ENCODE measurements at places on chromosomes 1 and 21.

GRCh38 chr21:25283720-25284119 lies 323.6 kb downstream of the MRPL39 start:
- peak; percentile 10 for DNase-seq

GRCh38 chr1:113681596-113682337 lies 77.5 kb downstream of the PHTF1 start:
- DNase-seq = no peak

GRCh38 chr1:9319789-9320519 lies 27.3 kb downstream of the SPSB1 start:
- DNase-seq = no peak

DNA sequence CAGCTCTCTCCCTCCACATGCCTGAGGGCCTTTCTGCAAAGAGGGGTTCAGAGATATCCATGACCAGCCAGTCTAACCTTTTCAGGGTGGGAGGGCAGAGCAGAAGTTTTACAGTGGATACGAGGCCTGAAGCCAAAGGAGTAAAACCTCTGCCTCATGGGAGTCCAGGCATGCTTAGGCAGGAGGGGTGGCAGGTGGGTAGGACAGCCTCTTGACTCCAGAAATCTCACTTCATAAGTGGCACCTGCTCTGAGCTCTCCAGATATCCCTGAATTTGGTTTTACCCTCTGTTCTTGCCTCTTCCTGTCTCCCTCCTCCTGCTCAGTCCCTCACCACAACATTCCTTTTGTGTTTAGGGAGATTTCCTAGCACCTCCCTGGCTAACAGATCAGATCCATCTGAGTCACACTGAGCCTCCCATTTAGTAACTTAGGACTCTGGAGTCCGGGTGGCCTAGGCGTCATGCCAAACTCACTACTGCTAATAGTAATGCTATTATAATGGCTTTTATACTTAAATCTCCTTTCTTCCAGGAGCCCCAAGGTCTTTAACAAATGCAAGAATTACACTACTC lies 201.0 kb downstream of the HS2ST1 start:
- no peak for DNase-seq

DNA sequence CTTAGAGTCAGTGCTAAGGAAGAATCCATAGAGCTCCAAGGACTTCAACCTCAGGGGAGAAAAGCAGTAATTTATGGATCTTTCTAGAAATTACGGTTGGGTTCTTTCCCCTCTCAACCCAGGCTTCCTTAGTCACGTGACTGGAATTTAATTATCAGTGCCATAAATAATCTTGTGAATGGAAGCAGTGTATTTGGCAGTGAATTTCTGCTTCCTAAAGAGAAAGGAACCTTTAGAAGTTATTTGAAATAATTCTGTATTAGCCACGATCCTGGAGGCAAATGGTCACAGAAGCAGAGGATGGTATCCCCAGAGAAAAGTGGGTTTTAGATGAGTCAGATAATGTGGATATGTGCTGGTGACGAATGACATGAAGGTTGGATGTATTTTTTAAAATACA lies 89.6 kb downstream of the NFIA start:
- no peak for DNase-seq

DNA sequence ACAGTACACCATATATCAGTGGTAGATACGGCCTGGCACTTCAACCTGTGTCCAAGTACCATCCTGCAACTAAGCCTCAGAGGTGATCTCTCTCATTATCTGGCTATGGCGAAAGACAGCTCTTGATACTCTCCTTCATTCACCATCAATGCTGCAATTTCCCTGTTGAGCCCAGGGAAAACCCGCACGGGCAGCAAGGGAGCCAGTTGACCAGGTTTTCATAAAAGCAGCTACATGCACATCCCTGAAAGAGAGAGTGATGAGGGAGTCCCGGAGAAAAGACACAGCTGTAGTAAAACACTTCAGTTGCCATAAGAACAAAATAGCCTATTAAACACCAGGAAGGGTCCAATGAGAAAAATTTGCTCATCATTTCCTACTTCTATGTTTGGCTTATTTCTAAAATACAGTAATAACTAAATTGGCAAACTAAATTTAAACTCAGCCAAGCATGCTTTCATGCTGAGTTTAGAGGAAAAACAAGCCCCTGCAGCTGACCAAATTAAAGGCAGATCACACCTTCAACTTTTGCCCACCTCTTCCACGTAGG lies 68.3 kb downstream of the CAPZB start:
- DNase-seq = no peak

- DNase-seq = no peak
Measured at GRCh38 chr1:62103846-62104245, 90.8 kb upstream of the L1TD1 start.

- DNase-seq = no peak
Measured at GRCh38 chr1:110185181-110185580, 24.9 kb upstream of the KCNC4 start.

DNA sequence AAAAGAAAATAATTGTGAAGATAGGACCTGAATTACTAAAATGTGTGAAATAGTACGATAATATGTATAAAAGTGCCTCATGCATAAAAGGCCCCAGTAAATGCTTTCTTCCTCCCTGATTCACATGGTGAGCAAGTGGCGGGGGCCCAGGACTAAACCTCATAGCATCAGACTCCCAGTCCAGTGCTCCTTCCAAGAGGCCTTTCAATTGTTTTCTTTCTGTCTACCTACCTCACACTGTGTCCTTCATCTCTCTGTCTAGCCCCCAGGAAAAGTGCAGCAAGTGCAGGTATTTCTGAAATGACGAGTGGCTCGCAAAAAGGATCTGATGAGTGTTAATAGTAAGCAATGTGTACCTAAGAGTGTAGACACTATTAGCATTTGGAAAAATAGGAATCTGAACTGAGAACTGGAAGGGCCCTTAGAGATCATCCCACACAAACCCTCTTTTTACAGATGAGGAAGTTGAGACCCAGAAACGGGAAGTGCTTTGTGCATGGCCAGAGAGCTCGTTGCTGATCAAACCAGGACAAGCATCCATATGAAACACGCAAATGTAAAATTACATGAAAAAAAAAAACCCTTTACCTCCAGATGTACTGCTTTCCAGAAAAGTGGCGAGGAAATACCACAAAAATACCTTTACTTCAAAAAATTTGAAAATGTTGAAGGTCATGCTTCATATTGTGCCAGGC lies 118.2 kb upstream of the HOOK1 start:
- DNase-seq = peak; percentile 13

DNA sequence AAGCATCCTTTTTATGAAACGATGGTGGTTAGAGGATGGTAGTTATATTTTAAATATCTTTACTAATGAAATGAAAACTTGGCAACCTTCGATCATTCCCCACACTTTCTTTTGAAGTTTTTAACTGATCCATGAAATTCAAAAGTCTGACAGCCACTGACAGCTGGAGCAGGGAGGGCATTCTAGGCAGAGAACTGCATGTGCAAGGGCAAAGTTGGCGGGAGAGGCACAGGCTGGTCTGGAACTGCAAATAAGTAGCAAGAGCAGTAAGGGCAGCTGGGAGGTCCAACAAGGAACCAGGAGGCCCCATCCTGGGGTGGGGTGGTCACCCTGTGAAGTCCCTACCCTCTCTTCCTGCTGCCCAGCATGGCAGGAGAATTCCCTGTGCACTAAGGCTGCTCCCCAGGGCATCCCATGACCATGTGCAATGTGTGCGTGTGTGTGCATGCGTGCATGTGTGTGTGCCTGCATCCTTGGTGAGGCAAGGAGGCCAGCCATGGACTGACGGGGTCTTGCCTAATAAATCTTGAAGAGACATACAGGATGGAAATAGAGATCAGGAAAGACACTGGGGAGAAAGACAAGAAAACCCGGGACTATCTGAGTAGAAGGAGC lies 33.1 kb upstream of the FOXO6 start:
- no peak for DNase-seq

GRCh38 chr1:214511639-214511998 lies 39.8 kb downstream of the PTPN14 start:
- no peak for DNase-seq

- DNase-seq = no peak
Measured at GRCh38 chr1:248900637-248901036, 5.4 kb upstream of the PGBD2 start.

GRCh38 chr1:32413507-32414185 lies 19.4 kb upstream of the BSDC1 start:
- peak; percentile 84 for DNase-seq

DNA sequence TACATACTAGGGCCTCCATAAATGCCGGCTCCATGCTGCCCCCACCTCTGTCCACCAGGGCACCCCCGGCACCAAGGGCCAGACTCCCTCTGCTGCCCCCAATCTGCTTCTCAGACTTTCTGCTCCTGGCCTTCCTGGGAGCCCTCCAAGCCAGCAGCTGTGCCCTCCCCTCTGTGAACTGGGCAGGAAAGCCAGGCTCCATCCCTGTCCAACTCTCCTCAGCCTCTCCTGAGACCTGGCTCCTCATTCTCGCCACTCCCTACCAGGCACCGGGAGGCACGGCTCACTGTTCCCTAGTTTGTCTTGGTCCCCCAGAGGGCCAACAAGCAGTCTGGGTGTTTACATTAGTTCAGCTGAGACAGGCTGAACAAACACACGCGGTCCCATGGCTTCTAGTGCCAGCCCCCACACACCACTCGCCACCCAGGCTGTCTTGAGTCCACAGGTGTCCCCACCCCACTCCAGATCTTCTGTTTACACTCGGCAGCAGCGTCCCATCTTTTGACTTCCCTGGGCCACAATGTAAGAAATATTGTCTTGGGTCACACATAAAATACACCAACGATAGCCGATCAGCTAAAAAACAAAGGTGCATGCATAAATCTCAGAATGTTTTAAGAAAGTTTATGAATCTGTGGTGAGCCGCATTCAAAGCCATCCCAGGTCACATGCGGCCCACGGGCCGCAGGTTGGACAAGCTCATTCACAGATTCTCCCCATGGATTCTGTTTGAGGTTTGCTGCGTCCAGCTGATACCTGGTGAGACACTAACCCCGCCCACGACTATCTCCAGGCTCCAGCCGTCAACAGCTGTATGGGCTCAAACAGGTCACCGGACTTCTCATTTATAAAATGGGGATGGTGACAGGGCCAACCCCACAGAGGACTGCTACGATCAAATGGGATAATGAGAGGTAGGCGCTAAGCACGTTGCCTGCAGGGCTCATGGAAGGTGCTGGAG lies 29.5 kb upstream of the ECE1 start:
- DNase-seq = no peak

DNA sequence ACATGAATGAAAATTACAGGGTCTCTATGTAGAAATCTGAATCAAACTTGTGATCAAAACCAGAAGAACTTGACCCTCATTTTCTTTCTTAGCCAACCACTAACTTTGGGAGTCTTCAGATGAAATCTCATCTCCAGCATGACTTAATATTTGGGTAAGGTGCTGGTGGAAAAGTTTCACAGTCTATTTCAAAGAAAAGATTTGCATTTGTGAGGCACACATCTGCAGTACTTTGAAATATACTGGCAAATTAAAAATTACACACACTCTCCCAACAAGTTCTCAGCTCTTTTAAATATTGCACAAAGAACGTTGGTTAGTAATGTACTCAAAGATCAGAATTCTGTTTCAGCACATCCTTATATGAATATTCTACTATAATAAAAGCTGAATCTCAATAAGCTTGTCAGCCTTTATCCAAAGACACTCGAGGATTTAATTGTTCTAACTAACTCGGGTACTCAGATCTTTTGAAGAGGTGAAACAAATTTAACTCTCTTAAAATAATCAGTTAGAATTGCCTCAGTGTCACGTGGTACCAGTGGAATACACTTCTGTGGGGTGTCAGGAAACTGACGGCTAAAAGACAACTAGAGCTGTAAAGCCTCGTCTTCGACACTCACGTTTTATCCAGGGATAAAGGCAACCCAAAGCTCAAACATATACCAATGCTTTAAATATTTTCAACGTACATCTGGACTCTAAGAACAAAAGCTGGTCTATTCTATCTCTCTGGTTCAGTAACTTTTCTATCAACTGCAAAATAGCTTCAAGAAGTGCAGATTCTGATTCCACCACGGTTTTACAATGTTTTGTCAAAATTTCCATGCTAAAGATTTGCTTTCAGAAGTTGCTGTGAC lies 19.0 kb downstream of the SAMSN1 start:
- DNase-seq = peak; percentile 44

- DNase-seq = no peak
Measured at GRCh38 chr1:34419663-34420136, 243.0 kb downstream of the C1orf94 start.

DNA sequence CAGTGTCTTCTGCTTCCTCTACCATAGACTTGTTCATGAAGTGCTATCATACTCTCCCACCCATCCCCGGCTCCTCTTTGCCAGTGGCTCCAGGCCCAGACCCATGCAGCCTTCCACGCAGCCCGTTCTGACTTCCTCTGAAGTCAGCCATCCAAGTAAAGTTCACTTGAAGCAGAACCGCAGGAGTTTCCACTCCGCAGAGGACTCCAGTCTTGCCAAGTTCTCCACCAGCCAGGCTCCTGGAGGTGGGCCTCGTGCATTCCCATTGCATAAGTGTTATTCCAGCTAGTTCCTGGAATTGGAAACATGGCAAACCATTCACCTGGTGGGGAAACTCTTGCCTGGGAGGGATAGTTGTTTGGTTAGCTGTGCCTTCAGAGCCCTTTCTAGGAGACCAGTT lies 185.1 kb downstream of the PLPP3 start:
- DNase-seq = no peak

GRCh38 chr21:42691901-42692559 lies 38.6 kb downstream of the PDE9A start:
- no peak for DNase-seq

- no peak for DNase-seq
Measured at GRCh38 chr1:61005614-61006580, 76.5 kb upstream of the NFIA start.

DNA sequence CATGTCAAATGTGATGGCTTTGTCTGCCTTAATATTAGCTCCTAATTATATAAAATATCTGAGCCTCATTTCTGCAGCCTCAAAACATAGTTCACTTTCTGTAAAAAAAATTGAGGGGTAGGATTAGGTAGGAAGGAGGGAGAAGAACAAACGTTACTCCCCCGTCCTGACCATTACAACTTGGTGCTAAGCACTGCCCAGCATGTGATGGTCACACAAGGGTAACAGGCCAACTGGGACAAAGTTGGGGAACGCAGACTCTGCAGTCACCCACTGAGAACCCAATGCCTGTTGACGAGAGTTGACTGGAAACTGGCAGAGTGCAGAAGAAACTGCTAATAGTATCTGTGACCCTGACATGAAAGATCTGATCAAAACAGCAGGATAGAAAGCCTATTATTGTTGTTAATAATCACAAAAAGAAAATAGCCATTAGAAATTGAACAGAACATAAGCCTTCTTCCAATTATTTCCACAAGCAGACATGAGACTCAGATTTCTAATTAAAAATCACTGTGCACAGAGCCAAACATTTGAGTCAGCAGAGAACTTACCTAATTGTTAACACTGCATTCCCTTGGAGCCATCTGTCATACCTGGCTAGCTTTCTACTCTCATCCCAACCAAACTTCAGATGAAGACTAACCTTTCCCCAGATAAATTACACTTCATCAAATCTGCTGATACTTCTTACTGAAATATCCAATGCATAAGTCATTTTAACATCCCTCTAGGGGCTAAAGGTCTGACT lies 5.5 kb downstream of the SORT1 start:
- no peak for DNase-seq

DNA sequence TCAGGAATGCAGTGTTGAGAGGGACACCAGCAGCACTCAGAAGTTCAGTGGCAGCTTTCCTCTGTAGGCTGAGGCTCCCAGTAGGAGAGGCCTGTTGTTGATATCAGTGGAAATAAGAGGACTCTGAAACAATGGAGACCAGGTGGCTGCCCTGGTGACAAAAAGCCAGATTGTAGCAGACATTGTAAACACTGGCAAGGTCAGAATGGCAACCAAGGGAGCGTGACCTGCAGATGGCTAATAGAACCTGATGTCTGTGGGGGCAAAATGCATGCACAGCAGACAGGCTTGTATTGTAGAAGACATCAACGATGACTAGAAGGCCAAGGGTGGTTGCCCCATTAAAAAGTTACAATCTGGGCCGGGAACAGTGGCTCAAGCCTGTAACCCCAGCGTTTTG lies 53.1 kb upstream of the GPR37L1 start:
- DNase-seq = no peak
